Articular chondrocyte of knee joint (primary cell): ENCODE measurements at places on chromosomes 6 and 20. TPM values are rescaled to one million over a fixed set of nuclear protein-coding genes. Genes with fewer than 3 reads are reported as not detected.

Gene DEFB125
- total RNA-seq, result not detected in 2 replicates

Gene SLC22A3
- 1.7 and 2.7 TPM in 2 replicates for total RNA-seq

Gene POM121L2
- total RNA-seq, result not detected in 2 replicates

Gene BPIFB2
- not detected in 2 replicates for total RNA-seq

Gene UNC5CL
- total RNA-seq, result 0.11 and 0.26 TPM in 2 replicates

Gene HCRTR2
- total RNA-seq, result not detected in 2 replicates

Gene RREB1
- 27.8 and 30.6 TPM in 2 replicates for total RNA-seq

Gene RTF2
- total RNA-seq, result 74.5 and 75.5 TPM in 2 replicates

Gene LRP11
- total RNA-seq, result 78.3 and 95.0 TPM in 2 replicates

Gene FKBP1C
- 0.32 and 0.65 TPM in 2 replicates for total RNA-seq

Gene IL17F
- total RNA-seq, result not detected in 2 replicates

Gene SS18L1
- 6.7 and 9.9 TPM in 2 replicates for total RNA-seq

Gene C20orf96
- total RNA-seq, result 0.65 and 1.2 TPM in 2 replicates

Gene DNAH8
- total RNA-seq, result under 0.01 TPM in 2 replicates

Gene FAM229B
- total RNA-seq, result 18.8 and 21.2 TPM in 2 replicates

Gene MSH5
- total RNA-seq, result 10.7 and 12.3 TPM in 2 replicates

Gene FAM217A
- not detected in 2 replicates for total RNA-seq

Gene KCNK17
- total RNA-seq, result not detected in 2 replicates

Gene TTLL9
- total RNA-seq, result 0.11 and 0.26 TPM in 2 replicates

Gene TAAR5
- total RNA-seq, result not detected in 2 replicates

Gene ERVFRD-1
- total RNA-seq, result not detected in 2 replicates

Gene OPN5
- not detected in 2 replicates for total RNA-seq

Gene AVP
- not detected in 2 replicates for total RNA-seq

Gene DNAAF9
- 10.8 and 13.5 TPM in 2 replicates for total RNA-seq

Gene MCM8
- total RNA-seq, result 5.4 and 6.5 TPM in 2 replicates

Gene ZBTB12
- 1.3 and 1.9 TPM in 2 replicates for total RNA-seq

Gene TSHZ2
- under 0.01 and 0.43 TPM in 2 replicates for total RNA-seq

Gene RAET1L
- not detected in 2 replicates for total RNA-seq

Gene ARMC2
- total RNA-seq, result 2.8 and 4.2 TPM in 2 replicates

Gene THEMIS
- not detected in 2 replicates for total RNA-seq

Gene C20orf204
- 1.2 and 1.4 TPM in 2 replicates for total RNA-seq

Gene SNAI1
- 2.7 and 4.6 TPM in 2 replicates for total RNA-seq

Gene PROCR
- total RNA-seq, result 44.2 and 60.6 TPM in 2 replicates

Gene KIF6
- 0.76 and 0.78 TPM in 2 replicates for total RNA-seq

Gene DCDC2
- total RNA-seq, result not detected in 2 replicates

Gene TTBK1
- total RNA-seq, result under 0.01 TPM in 2 replicates

Gene KCNB1
- total RNA-seq, result 6.1 and 6.7 TPM in 2 replicates

Gene OR2B6
- not detected in 2 replicates for total RNA-seq

Gene ENPP4
- 1.6 and 2.4 TPM in 2 replicates for total RNA-seq

Gene GNAS-AS1
- 0.32 and 0.39 TPM in 2 replicates for total RNA-seq

Gene KCNK15
- total RNA-seq, result 6.8 and 28.2 TPM in 2 replicates

Gene UBD
- 0.22 TPM in 1 of 2 replicates, not detected in the other for total RNA-seq
